ENCODE measurements at places on chromosomes 6 and 20.

DNA sequence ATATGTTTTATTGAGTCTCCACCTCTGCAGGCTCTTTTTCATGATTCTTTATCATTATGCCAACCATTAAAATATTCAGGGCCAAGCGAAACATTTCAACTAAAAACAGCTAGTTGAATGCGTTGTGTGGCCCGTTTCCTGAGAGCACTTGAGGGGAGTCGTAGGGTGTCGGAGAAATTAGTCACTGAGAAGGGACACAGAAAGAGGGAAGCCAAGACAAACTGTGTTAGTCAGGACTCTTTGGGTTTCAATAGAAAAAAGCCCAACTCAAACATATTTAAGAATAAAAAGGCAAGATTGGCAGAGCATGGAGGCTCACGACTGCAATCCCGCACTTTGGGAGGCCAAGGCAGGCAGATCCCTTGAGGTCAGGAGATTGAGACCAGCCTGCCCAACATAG lies 58.9 kb downstream of the MAFB start:
- DNase-seq = no peak

DNA sequence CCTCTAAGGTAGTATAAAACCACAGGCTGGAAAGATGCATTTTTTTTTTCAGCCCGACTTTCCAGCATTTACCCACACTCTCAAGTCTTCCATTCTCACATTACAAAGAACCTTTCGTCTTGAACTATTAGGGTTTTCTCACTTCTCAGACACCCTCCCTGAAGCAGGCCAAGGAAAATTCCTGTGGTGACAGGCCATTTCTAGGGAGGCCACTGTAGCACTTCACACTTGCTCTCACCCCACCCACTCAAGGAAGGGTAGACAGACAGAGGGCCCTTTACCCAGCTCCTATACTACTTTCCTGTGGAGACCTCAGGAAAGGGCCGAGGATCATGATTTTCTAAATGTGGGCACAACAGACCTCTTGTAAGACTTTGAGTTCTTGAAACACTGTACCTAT lies 27.7 kb downstream of the KCNS1 start:
- no peak for DNase-seq

DNA sequence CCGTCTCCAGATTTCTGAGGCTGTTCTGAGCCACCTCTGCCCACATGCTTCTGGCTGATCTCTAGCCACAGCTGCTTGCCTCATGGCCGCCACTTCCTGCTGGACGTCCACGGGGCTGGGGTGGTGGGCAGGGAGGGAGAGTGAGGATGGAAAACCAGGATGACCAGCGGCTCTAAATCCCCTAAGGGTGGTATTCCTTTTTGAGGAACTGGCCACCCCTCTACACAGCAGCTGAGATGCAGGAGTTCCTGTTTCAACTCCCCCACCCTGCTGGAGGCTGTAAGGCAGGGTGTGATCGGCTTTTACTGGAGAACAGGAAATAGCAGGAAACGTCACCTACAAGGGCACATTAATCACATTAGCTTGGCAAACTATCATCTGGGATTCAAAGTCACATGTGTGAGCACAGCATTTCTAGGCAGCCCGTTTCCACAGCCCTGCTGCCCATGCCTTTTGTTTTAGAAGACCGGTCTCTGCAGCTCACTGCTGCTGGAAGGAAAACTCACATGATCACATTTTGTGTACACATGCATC lies 181.6 kb upstream of the ECI2 start:
- peak; percentile 41 for DNase-seq

- DNase-seq = no peak
Observed at GRCh38 chr6:121823437-121823851, 388.0 kb downstream of the GJA1 start.

- no peak for DNase-seq
Observed at GRCh38 chr20:18506744-18507143, 996 bp upstream of the SEC23B start.

DNA sequence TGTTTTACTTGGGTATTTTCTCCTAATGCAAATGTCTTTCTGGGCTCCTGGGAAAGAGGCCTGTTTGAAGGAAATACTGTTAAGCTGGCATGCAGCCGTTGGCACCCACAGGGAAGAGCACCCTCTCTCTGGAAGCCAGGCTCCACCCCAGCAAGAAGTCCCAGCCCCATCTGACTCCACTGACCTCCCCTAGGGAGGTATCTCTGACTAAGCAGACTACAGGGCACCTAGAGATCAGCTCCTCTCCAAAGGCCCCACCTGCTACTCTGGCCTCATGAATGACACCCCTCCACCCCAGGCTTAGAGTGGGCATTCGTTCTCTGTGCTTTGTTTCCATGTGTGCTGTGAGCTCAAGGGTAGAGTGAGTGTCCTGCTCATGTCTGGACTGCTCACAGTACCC lies 6.4 kb upstream of the MDGA1 start:
- DNase-seq = no peak

- no peak for DNase-seq
Observed at GRCh38 chr6:22271081-22271480, 25.8 kb downstream of the PRL start.

DNA sequence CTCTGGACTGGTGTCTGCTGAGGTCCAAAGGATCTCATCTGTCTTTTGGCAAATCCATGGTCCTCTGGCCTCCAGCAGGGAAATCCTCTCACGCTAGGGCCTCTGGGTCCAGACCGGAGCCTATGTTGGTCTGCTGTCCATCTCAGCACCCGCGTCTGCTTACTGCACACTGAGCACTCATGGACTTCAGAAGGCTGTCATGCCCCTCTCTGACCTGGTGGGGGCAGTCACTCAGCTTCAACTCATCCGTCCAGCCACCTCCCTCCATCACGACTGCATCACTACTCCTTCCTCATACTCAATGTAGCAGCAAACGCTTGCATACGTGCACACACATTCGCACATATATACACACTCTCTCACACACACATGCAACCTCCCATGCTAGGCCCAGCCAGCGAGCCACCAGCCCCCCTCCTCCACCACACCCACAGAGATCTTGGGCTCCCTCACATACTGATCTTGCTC lies 33.3 kb downstream of the GABRR2 start:
- DNase-seq = peak; percentile 51

- DNase-seq = no peak
Observed at GRCh38 chr6:169991913-169992312, 240.5 kb downstream of the ERMARD start.

GRCh38 chr6:102115911-102116310 lies 722.4 kb downstream of the GRIK2 start:
- DNase-seq = no peak

- DNase-seq = no peak
Observed at GRCh38 chr6:151067684-151068596, 171.8 kb upstream of the AKAP12 start.

GRCh38 chr20:58145506-58146080 lies 82.9 kb downstream of the ANKRD60 start:
- DNase-seq = no peak

GRCh38 chr6:75611011-75611701 lies 9.5 kb downstream of the SENP6 start:
- no peak for DNase-seq

- peak; percentile 86 for DNase-seq
Observed at GRCh38 chr20:63687419-63688178, 8.9 kb upstream of the TNFRSF6B start.

DNA sequence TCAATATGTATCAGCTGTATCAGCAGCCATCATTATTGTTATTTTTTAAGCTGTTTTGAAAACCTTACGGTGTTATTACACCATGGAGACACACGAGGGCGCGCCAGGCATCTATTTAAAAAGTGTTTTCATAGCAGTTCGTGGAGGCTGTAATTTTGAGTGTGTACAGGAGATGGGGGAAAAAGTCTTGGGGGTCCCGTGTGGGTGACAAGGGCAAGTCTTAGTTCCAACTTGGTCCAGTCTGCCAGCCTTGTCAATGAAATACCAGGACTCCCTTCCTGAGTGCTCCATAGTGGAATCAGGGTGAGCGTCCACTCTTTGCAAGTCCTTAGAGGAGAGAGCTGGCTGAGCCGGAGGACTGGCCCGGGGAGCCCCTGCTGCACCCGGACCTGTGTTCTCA lies 43.3 kb downstream of the SLC2A10 start:
- no peak for DNase-seq

- no peak for DNase-seq
Observed at GRCh38 chr20:6120491-6120988, 2.3 kb downstream of the FERMT1 start.

GRCh38 chr6:247351-247750 lies 44.9 kb upstream of the DUSP22 start:
- no peak for DNase-seq

GRCh38 chr6:159311618-159312017 lies 142.4 kb downstream of the FNDC1 start:
- no peak for DNase-seq

GRCh38 chr20:38840053-38840893 lies 34.8 kb downstream of the PPP1R16B start:
- no peak for DNase-seq

GRCh38 chr20:22688485-22688884 lies 104.1 kb upstream of the FOXA2 start:
- DNase-seq = no peak

GRCh38 chr6:158910484-158911440 lies 89.2 kb downstream of the RSPH3 start:
- peak; percentile 42 for DNase-seq

GRCh38 chr6:5506597-5506996 lies 245.3 kb downstream of the FARS2 start:
- DNase-seq = no peak

DNA sequence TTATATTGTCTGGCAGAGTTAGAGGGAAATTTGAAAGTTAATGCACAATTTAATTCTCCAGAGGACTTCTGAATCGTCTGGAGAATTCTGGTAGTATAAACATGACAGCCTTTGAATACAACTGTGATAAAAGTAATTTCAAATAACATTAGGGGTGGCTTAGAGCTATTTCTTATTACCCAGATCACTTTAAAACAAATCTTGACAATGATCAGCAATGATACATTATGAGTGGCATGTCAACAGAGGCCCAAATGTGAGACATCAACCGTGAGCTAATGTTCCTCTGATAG lies 259.1 kb downstream of the HACE1 start:
- DNase-seq = no peak

DNA sequence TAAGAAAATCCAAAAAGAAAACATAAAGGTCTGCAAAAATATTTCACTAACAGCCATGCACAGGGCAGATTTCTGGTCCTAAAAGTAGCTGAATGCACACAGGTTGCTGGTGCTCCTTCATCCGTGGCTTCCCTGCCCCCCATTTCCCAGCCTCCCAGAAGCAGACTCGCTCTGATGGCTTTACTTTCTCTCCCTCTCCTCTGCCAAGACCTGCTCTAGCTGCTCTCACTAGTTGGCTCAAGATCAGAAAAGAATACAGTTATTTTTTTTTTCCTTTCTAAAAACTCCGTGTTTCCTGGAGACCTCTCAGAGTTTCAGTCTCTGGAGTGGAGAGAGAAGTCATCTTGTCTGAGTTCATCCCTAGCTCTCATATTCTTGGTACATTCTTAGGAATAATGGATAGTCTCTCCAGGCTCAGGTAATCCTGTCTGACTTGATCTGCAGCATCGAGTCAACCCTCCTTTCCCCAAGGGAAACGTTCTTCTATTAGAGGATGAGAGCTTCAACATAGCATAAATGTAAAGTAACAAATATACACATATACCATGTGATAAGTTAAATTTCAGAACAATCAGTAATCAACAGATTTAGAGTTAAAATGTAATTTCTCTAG lies 214.2 kb downstream of the TBC1D7 start:
- no peak for DNase-seq

GRCh38 chr20:44080646-44081267 lies 106.2 kb downstream of the JPH2 start:
- DNase-seq = no peak

DNA sequence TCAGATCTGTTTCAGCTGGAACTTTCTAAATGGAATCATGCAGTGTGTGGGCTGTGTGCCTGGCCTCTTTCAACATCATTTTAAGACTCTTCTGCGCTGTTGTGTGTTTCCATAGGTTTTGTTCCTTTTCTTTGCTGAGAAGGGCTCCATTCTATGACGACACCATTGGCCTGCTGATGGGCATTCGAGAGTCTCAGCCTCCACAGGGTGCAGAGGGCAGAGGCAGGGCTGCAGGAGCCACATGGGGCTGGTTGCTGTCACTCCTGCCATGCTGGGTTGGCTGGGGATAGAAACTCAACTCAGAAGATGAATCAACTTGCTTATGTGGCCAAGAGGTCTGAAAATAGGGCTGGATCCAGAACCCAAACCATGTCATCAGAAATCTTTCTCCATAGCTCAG lies 68.5 kb upstream of the SLCO4A1 start:
- DNase-seq = no peak

DNA sequence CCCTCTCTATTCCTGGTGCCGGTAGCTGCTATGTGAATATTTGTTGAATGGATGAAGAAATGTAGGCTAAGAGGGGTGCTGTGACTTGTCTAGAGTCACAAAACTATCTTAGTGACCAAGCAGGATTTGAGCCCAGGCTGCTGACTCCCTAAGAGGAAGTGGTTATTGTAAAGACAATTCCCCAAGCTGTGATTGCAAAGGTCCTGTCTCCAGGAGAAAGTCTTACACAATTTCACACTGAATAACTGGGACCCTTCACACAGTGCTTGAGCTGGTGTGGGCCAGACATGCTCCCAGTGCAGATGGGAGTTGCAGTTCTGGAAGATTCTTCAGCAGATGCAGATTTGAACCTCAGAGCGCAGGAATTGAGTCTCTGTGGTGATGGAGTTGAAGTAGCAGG lies 38.1 kb downstream of the IYD start:
- DNase-seq = no peak

DNA sequence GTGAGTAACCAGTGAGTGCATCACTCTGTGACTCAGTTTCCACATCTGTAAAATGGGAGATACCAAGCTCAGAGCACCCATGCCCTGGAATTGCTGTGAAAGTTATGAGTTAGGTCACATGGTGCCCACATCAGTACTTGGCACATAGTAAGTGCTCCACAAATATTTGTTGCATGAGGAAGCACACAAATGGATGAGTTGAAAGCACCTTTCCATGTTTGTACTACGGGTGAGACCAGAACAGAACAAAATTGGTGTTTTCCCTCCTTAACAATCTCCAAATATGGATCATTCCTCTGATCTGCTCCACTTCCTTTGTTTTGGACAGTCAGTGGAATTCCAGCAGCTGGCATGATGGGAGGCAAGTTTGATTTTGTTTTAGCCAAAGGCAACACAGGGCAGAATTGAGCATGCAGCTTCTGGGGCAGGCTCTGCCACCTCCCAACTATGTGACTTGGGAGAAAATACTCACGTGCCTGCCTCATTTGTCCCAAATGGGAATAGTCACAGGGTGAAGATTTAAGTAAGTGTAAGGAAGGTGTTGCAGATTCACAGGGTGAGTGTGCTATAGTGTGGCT lies 503.7 kb upstream of the SULF2 start:
- no peak for DNase-seq

DNA sequence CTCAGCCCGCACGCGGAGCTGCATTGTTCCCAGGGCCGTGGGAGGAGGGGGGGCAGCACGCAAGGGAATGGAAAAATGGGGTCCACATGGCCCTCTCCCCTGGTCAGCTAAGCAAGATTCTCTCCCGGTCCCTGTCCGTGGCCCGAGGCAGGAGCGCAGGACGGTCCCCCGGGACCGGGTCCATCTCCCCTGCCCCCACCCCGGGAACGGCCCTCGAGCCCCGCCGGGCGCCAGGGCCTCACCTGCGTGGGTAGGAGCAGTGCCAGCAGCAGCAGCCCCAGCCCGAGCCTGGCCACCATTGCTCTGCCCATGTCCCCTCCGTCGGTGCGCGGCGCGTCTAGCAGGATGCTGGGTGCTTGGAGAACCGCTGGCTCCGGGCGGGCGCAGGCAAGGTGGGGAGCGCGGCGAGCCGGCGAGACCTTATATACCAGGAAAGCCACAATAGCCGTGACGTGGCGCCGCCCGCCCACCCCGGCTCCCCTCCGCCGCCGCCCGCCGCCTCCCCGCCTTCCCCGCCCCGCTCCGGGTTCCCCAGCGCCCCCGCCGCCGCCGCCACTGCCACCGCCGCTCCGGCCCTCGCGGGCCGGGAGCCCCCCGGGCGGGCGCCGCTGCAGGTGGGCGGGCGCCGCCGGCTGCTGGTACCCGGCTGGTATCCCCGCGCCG lies at the start of gene CD24:
CD24 (minus strand) TSS at position 394 of the 663 bp plus-strand sequence; CDS start at position 311, 83 bp downstream.
- DNase-seq = peak; percentile 92

All from upper lobe of left lung (tissue), 6 donors.